ENCODE measurements at places on chromosomes 2 and 18.

- no peaks in the 10 kb centered on the region for H3K4me1 ChIP-seq
- H3K27ac ChIP-seq = no peak overlapping the region
- H3K36me3 ChIP-seq = no peaks in the 10 kb centered on the region
- no peaks in the 10 kb centered on the region for H3K27me3 ChIP-seq
Measured at GRCh38 chr2:209141142-209141541, 282.7 kb upstream of the MAP2 start.

DNA sequence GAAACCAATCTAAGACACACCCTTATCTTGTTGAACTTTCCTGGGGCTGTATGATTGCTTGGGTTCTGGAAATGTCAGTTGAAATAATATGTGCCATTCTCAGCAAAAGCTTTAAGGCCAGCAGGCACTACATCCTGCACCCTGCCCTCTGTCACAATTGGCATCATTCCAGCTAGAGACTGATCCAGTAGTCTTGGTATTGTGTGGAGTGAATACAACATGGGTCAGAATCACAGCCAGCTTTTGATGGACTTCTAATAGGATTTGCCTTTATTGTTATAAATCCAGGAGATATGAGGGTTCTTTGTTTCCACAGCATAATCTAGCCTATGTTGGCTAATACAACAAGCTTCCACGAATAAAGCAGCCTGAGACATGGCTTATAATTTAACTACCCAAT is 617.0 kb upstream of the CDH2 start:
- H3K4me1 ChIP-seq = no peaks in the 10 kb centered on the region
- no peak overlapping the region for H3K27ac ChIP-seq
- H3K4me3 ChIP-seq = no peak overlapping the region
- H3K27me3 ChIP-seq = no peaks in the 10 kb centered on the region
- no peak for DNase-seq
- no peaks in the 10 kb centered on the region for H3K36me3 ChIP-seq

DNA sequence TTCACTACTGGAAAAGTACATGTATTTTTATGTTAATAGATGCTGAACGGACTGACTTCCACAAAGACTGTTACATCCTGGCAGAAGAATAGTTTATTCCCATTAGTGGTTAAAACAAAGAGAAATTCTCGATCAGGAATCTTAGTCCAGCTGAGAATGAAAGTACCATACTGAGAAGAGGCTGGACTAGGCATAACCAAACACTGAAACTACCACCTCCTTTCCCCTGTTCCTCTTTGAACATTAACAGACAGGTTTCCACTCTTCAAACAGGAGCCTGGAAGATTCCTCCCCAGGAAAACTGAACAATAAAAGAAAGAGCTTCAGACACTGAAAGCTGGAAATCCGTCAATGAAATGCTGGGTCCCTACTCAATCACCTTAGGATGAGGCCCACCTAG is 25.8 kb downstream of the LDAH start:
- no peaks in the 10 kb centered on the region for H3K4me1 ChIP-seq
- no peaks in the 10 kb centered on the region for H3K27me3 ChIP-seq
- H3K27ac ChIP-seq = no peak overlapping the region
- H3K4me3 ChIP-seq = no peak overlapping the region
- H3K36me3 ChIP-seq = peaks cover 36% of the 10 kb centered on the region
- DNase-seq = no peak

- peak; percentile 40 for DNase-seq
- H3K4me1 ChIP-seq = peaks cover 8% of the 10 kb centered on the region
- peak overlapping the region; percentile 14 for H3K27ac ChIP-seq
- no peaks in the 10 kb centered on the region for H3K36me3 ChIP-seq
- peak overlapping the region; percentile 80 for H3K4me3 ChIP-seq
Measured at GRCh38 chr18:26656944-26657536, 108.7 kb upstream of the KCTD1 start.

DNA sequence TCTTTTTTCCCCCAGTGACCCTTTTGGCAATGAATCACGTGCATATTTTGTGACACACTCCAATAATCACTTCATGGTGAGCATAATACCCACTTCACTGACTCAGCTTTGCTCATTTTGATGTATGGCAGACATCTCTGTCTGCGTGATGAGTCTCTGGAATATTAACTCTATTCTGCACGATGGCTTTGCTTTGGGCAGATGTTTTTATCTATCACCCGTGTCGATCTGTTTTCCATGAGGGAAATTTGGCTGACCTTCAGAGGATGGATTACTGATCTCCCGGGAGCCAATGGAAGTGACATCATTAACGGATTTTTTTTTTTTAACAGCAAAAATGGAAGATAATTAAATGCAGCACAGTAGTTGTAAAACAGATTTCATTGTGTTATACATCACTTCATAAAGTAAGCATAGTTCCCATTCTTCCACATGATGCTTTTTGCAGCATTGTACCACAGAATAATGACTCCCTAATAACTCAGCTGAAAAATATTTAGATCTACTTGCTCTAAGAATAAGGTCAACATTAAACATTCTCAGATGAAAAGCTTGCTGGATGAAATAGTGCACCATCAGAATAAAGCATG is 29.8 kb downstream of the CDC42EP3 start:
- H3K4me1 ChIP-seq = peaks cover 22% of the 10 kb centered on the region
- DNase-seq = no peak
- peaks cover 52% of the 10 kb centered on the region for H3K36me3 ChIP-seq
- no peaks in the 10 kb centered on the region for H3K27me3 ChIP-seq
- H3K4me3 ChIP-seq = no peak overlapping the region

DNA sequence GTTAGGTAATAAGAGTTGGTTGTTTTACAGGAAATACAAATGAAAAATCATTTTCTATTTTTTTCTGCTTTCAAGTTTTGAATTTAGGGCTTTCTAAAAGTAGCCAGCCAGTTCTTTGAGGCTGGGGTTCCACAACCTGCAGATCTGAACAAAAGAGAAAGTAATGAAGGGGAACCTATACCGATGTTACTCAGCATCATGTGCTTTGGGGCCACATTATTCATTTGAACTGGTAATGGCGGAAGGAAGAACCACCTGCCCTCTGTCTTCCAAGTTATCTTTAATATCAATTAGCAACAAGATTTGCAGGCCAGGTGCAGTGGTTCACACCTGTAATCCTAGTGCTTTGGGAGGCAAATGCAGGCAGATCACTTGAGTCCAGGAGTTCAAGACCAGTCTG is 12.9 kb upstream of the MRO start:
- peaks cover 4% of the 10 kb centered on the region for H3K27me3 ChIP-seq
- no peak overlapping the region for H3K27ac ChIP-seq
- H3K4me1 ChIP-seq = peaks cover 13% of the 10 kb centered on the region
- DNase-seq = no peak
- H3K36me3 ChIP-seq = no peaks in the 10 kb centered on the region

GRCh38 chr2:64677530-64677929 is 23.8 kb upstream of the SERTAD2 start:
- peaks cover 4% of the 10 kb centered on the region for H3K36me3 ChIP-seq
- no peak overlapping the region for H3K4me3 ChIP-seq
- H3K4me1 ChIP-seq = peaks cover 36% of the 10 kb centered on the region
- H3K27ac ChIP-seq = no peak overlapping the region
- DNase-seq = no peak

GRCh38 chr2:207136874-207137273 is 28.9 kb downstream of the KLF7 start:
- no peak for DNase-seq
- H3K27ac ChIP-seq = no peak overlapping the region
- peaks cover 39% of the 10 kb centered on the region for H3K36me3 ChIP-seq
- H3K27me3 ChIP-seq = no peaks in the 10 kb centered on the region

- no peak overlapping the region for H3K4me3 ChIP-seq
- no peak for DNase-seq
- no peaks in the 10 kb centered on the region for H3K4me1 ChIP-seq
- no peaks in the 10 kb centered on the region for H3K36me3 ChIP-seq
- H3K27me3 ChIP-seq = no peaks in the 10 kb centered on the region
Measured at GRCh38 chr18:22032392-22032961, 136.9 kb upstream of the GATA6 start.

DNA sequence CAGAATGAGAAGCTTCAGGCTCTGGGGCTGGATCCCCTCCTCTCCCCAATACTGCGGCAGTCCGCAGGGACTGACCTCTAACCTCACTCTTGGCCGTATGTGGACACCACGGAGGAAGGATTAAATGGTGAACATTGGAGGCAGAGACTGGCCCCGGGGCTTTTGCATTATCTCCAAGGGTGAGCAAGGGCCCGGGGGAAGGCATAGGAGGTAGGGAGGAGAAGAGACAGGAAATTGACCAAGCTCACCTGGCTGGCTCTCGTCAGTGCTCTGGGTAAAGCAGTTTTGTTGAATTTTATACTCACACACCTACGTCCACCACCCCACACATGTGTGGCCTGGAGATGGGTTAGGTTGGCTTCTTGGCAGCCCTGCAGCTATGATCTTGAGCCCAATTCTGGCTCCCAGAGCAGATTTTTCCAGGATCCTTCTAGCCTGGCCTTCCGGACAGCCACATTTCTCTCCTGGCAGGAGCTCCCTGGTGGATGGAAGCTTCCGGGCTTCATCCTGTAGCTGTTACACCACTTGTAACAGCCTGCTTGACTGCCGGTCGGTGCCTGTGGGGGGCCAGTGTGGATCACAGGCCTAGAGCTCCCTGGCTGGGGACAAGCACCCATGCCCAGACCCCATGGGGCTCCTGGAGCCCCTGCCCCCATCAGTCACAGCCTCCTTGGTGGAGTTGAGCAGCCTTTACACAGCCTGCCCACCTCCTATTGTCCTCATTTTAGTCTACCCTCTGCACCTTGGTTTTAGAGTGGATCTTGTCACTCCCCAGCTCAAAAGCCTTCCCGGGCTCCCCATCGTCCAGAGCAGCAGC is 7.6 kb downstream of the ITM2C start:
- H3K27ac ChIP-seq = peak overlapping the region; percentile 39
- H3K36me3 ChIP-seq = peaks cover 15% of the 10 kb centered on the region
- peaks cover 1% of the 10 kb centered on the region for H3K27me3 ChIP-seq
- H3K4me3 ChIP-seq = peak overlapping the region; percentile 16

GRCh38 chr18:50719471-50720324 is 100.1 kb downstream of the MRO start:
- no peak overlapping the region for H3K27ac ChIP-seq
- H3K27me3 ChIP-seq = no peaks in the 10 kb centered on the region
- DNase-seq = no peak
- H3K36me3 ChIP-seq = no peaks in the 10 kb centered on the region

DNA sequence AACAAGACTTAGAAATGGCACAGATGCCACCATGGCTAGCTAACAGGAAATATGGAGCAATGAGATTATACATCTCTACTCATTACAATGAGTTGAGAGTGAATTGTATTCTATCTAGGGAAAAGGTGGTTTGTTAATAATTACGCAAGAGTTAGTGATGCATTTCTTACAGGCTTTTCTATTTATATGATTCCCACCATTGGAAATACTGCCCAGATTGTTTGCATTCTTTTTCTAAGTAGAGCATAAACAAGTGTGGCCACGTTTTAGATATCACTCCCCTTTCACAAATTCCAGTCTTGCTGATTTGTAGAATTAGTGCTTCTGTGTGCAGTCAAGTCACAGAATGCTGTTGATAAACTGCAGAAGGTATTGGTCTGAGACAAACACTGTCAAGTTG is 56.6 kb downstream of the ZNF804A start:
- no peaks in the 10 kb centered on the region for H3K36me3 ChIP-seq
- DNase-seq = no peak
- no peaks in the 10 kb centered on the region for H3K27me3 ChIP-seq
- no peak overlapping the region for H3K27ac ChIP-seq
- H3K4me3 ChIP-seq = no peak overlapping the region

DNA sequence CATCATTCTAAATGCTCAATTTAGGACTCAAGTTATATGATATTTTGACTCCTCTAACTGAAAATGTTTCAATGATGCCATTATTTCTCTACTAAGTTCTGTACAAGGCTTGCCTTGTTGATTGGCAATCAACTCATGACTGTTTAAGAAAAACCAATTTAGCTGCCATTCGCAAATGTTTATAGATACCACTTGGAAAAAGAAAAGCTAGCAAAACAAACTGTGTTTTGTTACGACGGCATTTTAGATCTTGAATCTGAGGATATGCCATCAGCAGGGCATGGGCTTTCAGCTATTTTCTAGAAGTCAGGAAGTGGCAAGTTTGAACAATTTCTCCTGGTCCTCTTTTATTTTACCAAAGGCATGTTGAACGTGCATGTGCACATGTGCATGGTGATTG is 65.3 kb downstream of the MREG start:
- H3K4me3 ChIP-seq = no peak overlapping the region
- peaks cover 16% of the 10 kb centered on the region for H3K36me3 ChIP-seq
- no peak overlapping the region for H3K27ac ChIP-seq
- DNase-seq = no peak
- no peaks in the 10 kb centered on the region for H3K4me1 ChIP-seq
- H3K27me3 ChIP-seq = no peaks in the 10 kb centered on the region

- DNase-seq = no peak
- H3K36me3 ChIP-seq = no peaks in the 10 kb centered on the region
Measured at GRCh38 chr2:100980046-100980445, 22.0 kb upstream of the RPL31 start.

DNA sequence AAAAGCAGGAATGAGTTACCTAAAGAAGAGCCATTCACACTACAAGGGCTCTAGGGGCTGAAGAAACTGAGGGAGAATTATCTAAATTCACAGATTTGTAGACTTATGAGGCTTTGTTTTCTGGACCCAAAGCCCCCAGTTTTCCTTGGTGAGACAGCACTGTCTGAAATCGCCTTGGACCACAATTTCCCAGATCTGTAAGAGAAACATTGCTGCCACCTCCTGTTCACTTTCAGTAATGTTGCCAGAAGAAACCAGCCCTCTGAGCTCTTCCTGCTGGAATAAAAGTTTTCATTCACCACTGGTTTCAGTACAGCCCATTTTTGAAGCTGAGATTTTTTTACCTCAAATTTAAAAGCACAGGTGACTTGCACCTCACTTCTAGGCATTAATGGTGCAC is 169.2 kb downstream of the CDH20 start:
- H3K4me1 ChIP-seq = no peaks in the 10 kb centered on the region
- H3K27ac ChIP-seq = no peak overlapping the region
- H3K4me3 ChIP-seq = no peak overlapping the region
- no peaks in the 10 kb centered on the region for H3K27me3 ChIP-seq

GRCh38 chr18:10194592-10194991 is 259.8 kb upstream of the APCDD1 start:
- no peaks in the 10 kb centered on the region for H3K4me1 ChIP-seq
- H3K4me3 ChIP-seq = no peak overlapping the region
- no peak overlapping the region for H3K27ac ChIP-seq
- DNase-seq = no peak
- H3K27me3 ChIP-seq = no peaks in the 10 kb centered on the region
